PC-9 (cell line): ENCODE measurements at places on chromosomes 1 and 21. TPM values are rescaled to one million over a fixed set of nuclear protein-coding genes. Genes with fewer than 3 reads are reported as not detected.

Gene GJA8
- not detected in 2 replicates for total RNA-seq

DNA sequence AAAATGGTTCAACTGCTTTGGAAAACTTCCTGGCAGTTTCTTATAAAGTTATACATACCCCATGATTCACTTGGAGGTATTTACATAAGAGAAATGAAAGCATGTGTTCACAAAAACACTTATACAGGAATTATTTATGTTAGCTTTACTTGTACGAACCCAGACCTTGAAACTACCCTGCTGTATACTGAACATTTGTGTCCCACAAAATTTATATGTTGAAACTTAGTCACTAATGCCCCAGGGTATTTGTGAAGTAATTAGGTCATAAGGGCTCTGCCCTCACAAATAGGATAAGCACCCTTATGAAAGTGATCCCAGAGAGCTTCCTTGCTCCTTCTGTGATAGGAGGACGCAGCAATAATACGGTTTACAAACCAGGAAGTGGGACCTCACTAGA is 42.7 kb upstream of the B3GALT2 start:
- no peak overlapping the region for H3K27ac ChIP-seq
- no peak overlapping the region for H3K4me3 ChIP-seq
- DNase-seq, result peak; percentile 36
- no peaks in the 10 kb centered on the region for H3K27me3 ChIP-seq
- H3K36me3 ChIP-seq, result no peaks in the 10 kb centered on the region

DNA sequence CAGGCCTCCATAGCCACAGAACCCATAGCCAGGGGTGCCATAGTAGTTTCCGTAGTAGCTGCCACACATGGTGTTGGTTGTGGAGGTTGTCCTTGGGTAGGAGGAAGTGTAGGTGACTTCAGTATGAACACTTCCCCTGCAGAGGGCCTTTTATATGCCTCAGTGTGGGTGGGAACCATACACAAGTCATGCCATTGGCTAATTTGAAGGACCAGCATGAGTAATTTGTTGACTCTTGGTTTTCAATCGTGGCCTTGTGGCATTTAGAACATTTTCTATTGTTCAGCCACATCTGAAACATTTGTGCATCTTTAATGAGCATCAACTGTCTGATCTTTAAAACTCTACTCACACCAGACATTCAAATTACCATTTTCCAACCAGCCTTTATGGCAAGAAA is at the start of gene KRTAP6-1:
TSS of gene KRTAP6-1 (minus strand) at position 95 of the 400 bp plus-strand sequence. CDS start at position 69, 26 bp downstream.
- no peaks in the 10 kb centered on the region for H3K36me3 ChIP-seq
- no peak within 1 kb of the TSS for H3K4me3 ChIP-seq
- DNase-seq, result no peak
- no peaks in the 10 kb centered on the region for H3K27me3 ChIP-seq

GRCh38 chr1:79554688-79555087 is 548.2 kb upstream of the ADGRL4 start:
- H3K27me3 ChIP-seq, result no peaks in the 10 kb centered on the region
- no peaks in the 10 kb centered on the region for H3K36me3 ChIP-seq
- DNase-seq, result no peak
- H3K27ac ChIP-seq, result no peak overlapping the region
- H3K4me1 ChIP-seq, result no peaks in the 10 kb centered on the region

- no peak for DNase-seq
- H3K27ac ChIP-seq, result no peak overlapping the region
- H3K27me3 ChIP-seq, result no peaks in the 10 kb centered on the region
These were observed 105.2 kb downstream of the TSEN15 start for GRCh38 chr1:184156521-184157393.

Gene TDRD5
- not detected in 2 replicates for total RNA-seq

Gene CENPF
- total RNA-seq, result 102 and 156 TPM in 2 replicates
